ENCODE measurements at places on chromosomes 3 and 15.

DNA sequence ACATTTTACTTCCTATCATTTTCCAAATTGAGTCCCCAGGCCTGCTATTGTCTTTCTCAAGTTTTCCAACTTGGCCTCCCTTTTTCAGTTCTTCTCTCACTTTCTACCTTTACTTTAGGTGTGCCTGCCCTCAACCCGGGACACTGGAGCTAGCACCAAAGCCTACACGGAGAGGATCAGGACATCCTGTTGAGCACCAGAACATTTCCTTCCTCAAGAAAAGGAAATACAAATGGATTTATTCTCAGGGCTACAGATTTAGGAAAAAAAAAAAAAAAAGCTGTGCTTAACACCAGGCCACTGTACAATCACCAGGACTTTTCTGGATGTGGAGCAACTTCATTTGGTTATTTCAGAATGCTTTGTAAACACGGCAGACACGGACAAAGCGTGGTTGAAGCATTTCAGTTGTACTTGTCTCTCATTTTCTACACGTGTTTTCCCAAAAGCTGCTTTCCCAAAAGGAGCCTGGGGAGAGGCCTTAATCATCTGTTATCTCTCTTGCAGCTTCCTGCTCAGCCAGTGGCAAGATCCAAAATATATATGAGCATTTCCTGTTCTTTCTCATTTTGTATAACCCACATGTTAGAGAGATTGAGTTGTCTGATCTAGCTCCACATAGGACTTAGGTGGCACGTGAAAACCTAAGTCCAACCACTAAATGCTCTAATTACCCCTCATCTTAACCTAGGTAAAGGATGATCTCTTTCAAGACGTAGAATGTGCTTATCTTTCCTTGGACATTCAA, 15.5 kb upstream of the ATP1B3 start:
- DNase-seq: no peak

DNA sequence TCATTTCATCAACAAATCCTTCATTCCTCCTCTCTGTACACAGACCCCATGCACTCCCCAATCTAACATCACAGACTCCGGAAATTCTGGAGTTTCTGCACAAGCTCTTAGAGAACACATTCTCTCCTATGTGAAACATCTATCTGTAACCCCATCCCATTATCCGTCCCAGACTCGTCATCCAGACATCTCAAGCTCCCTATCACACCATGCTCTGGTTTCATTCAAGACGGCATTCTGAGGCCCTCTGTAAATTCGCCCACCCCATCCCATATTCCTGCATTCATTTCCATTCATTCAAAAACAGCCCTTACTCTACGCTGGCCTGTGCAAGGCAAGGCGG, 575 bp downstream of the LEO1 start:
- DNase-seq: no peak

GRCh38 chr3:170622369-170623159, 36.7 kb upstream of the SLC7A14 start:
- DNase-seq: no peak

DNA sequence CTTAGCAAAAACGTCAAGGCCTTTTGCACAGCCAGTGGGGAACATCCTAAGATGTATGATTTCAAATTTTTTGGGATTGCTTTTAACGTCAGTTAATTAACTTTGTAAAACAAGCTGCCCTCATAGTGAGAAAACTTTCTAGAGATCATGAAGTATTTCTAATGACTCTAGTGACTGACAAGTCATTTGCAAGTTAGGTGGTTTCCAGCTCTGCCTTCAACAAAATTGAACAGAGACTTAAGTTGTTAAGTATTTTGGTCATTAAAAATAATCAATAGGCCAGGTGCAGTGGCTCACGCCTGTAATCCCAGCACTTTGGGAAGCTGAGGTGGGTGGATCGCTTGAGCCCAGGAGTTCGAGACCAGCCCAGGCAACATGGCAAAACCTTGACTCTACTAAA, 71.2 kb downstream of the CHDH start:
- DNase-seq: no peak

DNA sequence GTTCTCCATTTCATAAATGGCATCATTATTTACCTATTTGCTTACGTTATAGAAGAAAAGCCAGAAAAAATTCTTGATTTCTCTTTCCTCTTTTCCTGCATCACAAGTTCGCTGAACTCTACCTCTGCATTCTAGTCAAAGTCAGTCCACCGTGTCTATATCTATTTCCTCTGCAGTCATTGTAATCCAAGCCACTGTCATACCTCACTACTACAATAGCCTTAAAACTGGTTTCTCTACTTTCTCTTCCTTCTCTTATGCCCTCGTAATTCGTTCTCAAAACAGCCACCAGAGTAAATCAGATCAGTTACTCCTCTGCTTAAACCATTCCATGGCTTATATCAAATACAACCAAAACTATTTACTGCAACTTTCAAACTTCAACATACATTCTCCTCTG, 13.4 kb upstream of the FAM81A start:
- DNase-seq: no peak

- no peak for DNase-seq
Observed at GRCh38 chr15:71055461-71055860, 59.8 kb upstream of the THSD4 start.

- DNase-seq: no peak
Observed at GRCh38 chr3:149589332-149589731, 68.5 kb downstream of the WWTR1 start.

DNA sequence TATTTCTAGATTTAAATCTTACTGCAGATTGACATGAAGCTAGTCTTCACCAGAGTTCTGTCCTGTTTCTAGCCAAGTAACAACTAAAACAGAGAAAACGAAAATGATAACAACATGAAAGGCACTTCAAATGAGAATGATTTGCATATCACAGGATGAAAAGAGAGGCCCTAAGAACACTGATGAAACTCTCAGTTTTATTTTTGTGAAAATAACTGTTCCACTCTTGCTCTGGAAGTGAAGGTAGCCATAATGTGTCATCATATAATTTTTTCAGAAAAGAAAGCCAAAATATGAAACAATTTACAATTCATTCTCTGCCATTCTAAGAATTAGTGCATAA, 274.4 kb downstream of the ADAMTSL3 start:
- no peak for DNase-seq

- DNase-seq: no peak
Observed at GRCh38 chr3:113278599-113278955, 67.2 kb downstream of the BOC start.

DNA sequence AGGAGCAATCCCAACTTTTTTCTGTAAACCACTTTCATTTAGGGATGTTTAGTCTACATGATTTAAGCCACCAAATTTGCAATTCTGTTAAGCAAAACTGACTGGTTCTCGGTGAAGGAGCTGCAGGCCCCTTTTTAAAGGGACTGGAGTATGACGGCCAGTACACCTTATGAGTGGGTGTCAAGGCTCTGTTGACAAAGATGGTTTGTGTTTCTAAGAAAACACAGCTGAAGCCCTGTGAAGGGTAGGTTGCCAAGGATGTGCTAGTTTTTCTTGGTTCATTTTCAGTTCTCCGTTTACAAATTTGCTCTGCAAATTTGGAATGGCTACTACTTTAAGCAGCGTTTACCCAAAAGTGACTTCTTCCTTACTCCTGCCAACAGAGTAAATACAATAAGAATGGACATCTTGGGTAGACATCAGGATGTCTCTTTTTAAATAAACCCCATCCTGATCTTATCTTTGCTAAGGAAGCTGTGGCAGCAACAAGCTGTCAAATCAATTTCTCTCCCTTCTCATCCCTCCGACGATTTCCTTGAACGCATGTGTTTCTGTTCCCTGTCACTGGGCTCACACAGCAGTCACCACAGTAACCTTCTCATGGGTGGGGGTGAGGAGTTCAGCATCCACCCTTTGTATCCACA, 58.2 kb upstream of the CMTM8 start:
- DNase-seq: no peak

- no peak for DNase-seq
Observed at GRCh38 chr15:60673166-60673565, 194.2 kb upstream of the ICE2 start.

GRCh38 chr3:189204167-189204866, 32.5 kb downstream of the TPRG1 start:
- no peak for DNase-seq

DNA sequence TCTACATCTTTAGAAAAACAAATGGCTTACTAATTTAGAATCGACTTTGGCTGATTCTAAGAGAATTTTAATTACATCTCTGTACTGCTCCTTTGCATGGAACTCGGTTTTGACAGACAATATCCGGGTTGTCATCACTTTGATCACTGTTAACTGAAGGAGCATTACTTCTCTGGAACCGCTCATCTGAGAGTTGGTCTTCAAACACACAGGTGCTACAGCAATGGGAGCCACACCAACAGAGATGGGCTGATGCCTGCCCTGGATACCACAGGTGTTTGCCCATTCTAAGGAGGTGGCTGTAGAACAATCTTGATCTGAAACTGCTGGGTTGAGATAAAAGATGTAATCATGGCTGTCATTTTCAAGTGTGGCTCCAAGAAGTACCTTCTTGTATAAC, 21.6 kb downstream of the LINS1 start:
- no peak for DNase-seq

DNA sequence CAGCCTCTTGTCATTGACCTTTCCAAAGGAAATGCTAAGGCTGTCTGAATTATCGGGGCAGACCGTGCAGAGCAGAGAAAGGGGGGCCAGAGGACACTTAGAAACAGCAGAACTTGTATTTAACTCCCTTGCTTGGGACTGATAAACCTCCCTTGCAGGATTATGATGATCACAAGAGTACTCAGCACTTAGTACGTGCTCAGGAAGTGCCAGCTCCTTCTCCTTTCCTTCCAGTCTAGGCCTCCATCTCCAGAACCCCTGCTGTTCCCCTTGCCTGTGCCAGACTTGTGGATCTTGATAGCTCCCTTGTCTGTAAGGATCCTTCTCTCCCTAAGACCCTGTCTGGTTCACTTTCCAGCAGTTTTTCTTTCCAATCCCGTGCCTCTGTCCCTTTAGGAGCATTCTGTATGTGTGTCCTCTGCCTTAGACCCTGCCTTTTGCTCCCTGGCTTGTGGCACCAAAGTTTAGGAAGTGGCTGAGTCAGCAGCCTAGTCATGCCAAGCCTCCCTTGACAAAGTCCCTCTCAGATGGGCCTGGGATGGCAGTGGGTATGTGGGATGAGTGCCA, 747 bp downstream of the SORD start:
- DNase-seq: no peak

DNA sequence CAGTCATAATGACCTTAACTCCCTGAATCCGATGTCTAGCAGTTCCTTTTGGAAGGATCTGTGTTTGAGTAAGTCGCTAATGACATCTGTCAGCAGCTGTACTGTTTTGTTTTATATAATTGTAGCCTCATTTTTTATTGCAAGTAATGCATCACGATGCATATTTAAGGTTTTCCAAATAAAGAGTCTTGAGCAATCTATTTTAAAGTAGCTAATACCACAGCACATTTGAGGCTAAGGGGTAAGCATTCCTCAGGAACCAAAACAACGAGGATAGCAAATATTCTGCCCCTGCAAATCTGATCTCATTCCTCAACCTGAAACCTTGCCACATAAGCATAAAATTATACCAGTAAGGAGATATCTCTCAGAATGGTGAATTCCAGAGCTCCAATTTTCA, 98.7 kb downstream of the TBC1D5 start:
- DNase-seq: no peak

GRCh38 chr3:67405193-67405592, 249.2 kb downstream of the SUCLG2 start:
- DNase-seq: no peak

- DNase-seq: no peak
Observed at GRCh38 chr3:196378146-196378841, 40.1 kb upstream of the TM4SF19 start.

- no peak for DNase-seq
Observed at GRCh38 chr3:101303089-101303731, 17.2 kb downstream of the IMPG2 start.

- no peak for DNase-seq
Observed at GRCh38 chr3:186991470-186991869, 61.1 kb downstream of the ST6GAL1 start.

DNA sequence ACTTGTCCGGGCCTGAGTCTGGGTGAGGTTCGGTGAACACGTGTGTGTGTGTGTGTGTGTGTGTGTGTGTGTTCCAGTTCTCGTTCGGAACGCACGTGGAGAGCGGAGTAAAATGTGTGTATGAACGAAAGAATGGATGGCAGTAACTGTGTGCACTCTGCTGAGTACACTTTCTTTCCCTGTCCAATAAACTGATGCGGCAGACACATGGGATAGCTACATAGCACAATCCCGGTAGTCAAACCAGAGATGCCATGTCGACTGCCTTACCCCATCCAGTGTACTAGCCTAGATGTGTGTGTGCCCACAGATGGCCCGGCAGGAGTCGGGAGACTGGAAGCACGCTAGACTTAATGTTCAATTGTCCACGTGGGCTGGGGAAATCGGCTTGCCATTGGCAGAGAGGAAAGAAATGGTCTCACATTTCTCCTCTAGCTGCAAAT, 507 bp upstream of the GOLIM4 start:
- DNase-seq: no peak

GRCh38 chr3:140521751-140522445, 156.0 kb upstream of the TRIM42 start:
- no peak for DNase-seq

GRCh38 chr3:194286375-194287146, 64.6 kb downstream of the CPN2 start:
- DNase-seq: no peak

DNA sequence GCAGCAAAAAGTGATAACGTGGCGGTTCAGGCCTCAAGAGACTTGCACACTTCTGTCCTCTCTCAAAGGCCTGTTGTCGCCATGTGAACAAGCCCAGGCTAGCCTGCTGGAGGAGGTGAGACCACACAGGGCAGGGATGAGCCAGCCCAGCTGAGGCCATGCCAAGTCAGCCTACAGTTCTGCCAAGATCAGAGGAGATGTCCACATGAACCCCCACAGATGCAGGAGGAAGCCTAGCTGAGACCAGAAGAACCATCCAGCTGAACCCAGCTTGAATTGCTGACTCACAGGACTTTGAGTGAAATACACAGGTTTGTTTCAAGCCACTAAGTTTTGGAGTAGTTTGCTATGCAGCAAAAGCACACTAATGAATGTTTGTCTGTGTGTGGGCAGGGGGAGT, 50.3 kb upstream of the SEC13 start:
- no peak for DNase-seq

GRCh38 chr3:98786364-98787006, 23.3 kb downstream of the ST3GAL6 start:
- DNase-seq: no peak

DNA sequence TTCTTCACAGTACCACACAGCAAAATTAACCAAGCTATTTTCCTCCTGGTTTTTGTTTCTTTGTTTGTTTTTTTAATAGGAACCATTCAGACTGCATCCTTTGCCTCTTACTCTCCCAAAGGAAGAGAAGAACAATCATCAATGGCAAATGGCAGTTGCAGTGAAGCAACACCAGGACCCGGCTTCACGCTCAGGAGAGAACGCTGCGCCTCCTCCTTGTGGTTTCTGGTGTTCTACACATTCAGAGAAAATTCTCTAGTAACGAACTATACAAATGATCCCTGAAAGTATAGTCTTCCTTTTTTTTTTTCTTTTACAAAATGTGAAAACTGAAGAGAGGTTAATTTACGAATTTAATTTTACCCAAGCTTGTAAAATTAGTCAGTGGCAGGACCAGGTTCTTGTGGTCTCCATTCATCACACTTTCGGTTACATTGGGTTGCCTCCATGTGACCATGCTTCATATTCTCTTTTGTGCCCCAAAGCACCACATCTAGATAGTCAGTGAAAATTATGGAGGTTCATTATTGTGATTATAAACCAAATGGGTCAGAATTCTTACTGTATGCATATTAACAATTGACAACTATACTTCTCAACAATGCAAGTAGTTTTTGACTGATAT, 10.6 kb upstream of the MINDY2 start:
- no peak for DNase-seq

- DNase-seq: no peak
Observed at GRCh38 chr3:189395825-189396224, 224.1 kb downstream of the TPRG1 start.
